ENCODE measurements at places on chromosomes 5 and 9. TPM values are rescaled to one million over a fixed set of nuclear protein-coding genes. Genes with fewer than 3 reads are reported as not detected.

DNA sequence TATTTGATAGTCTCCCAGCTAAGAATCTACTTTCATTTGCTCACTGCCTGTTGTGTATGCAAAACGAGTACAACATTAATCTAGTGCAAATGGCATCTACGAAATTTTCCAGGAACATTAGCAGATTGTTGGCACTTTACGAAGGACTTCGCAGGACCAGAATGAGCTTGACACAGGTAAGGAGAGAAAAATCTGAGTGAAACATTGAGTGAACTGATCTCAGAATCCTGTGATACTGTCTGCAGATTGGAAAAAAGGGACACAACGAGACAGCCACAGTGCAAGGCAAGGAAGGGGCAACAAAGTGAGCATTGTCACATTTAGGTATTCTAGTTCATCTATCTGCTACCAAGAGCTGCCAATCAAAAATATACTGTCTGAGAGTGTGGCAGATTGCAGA, 350.5 kb downstream of the ZNF608 start:
- no peak for DNase-seq

- no peak for DNase-seq
Measured at GRCh38 chr5:16994565-16994964, 58.5 kb upstream of the MYO10 start.

The PCDHB11 gene
- total RNA-seq = 1.8 TPM

The LCN1 gene
- total RNA-seq = not detected

The BASP1 gene
- total RNA-seq = 120 TPM

The PCDHB7 gene
- total RNA-seq = 0.96 TPM

The PIP5KL1 gene
- total RNA-seq = 4.2 TPM

The C9 gene
- total RNA-seq = not detected

The PNPLA7 gene
- 0.04 TPM for total RNA-seq
